ENCODE measurements at places on chromosomes 12 and 14.

- no peak for DNase-seq
Observed at GRCh38 chr12:80681-81190, 14.2 kb downstream of the IQSEC3 start.

- DNase-seq = no peak
Observed at GRCh38 chr12:111444314-111444924, 38.7 kb downstream of the SH2B3 start.

- no peak for DNase-seq
Observed at GRCh38 chr12:79859646-79860045, 75.3 kb downstream of the PPP1R12A start.

GRCh38 chr12:6383572-6384498 is at the start of gene LTBR:
LTBR (plus strand) TSS chr12:6384162; CDS start chr12:6384359, 197 bp downstream.
- DNase-seq = no peak

DNA sequence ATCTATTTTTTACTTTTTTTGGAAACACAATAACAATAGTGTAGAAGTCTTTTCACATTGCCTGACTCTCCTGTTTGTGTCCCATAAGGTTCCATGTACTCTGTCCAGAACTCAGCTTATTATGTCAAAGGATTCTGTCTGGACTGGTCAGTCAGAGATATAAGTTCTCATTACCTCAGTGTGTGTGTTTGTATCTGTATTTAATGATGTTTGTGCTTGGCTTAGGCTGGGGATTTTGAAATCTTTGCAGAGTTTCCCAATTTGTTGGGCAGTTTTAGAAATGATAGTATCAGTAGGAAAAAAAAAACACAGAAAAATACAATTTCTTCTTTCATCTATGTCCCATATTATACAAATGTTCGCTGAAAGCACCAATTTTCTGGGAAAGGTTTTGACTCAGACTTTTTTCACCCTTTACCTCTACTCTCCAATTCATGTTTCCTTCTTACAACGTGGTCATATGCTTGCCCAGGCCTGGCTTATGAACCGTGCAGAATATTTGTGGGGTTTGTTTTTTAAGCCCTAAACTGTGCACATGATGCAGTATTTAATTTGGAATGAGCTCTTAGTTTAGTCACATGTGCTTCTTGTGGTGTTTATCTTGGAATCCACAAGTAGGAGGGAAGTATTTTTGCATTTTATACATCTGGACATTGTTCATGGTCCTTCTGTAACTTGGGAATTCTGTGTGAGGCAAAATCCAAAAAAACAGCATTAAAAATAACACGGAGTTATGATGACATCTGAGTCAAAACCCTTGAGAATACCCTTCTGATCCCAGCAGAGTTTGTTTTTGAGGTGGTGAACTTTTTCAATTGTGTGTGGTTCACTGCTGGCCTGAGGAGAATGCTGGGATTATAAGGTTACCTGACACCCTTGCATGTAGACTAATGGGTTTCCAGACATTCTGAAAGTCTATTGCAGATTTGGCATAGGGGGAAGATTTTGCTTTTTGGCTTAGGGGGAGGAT is 121.2 kb downstream of the RAD51B start:
- DNase-seq = no peak
